ENCODE measurements at places on chromosomes 1 and 21.

DNA sequence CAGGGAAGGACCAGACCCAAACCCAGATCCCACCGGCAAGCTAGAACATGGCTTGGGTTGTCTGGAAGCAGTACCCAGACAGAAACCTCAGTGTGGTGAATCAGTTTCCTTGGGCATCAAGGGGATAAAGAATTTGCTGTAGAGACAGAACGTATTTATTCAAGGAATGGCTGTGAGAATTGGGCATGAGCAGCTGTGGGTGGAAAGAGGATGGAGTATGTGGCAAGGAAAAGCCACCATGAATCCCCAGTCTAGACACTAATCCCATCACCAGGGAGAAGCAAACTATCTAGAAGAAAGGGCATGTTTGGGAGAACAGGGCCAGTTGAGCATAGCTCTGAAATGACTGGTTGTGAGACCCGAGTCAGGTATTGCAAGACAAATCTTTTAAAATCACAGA, 109.2 kb downstream of the TOMM20 start:
- DNase-seq: no peak

GRCh38 chr1:108000620-108001111, 35.7 kb upstream of the VAV3 start:
- no peak for DNase-seq

DNA sequence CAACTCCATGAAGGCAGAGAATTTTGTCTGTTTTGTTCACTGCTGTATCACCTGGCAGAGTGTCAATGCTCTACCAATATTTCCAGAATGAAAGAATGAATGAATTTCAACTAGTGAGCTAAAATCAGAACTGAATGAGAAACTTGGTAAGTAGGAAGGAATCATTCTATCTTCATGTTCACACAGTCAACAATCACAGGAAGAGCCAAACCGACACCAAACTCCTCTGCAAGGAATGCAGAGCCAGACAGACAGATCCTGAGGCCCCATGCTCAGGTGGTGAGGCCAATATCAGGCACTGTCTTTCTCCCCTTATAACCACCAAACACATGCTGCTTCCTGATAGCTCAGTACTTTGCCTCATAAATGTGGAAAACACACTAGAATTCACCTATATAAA, 139.1 kb downstream of the SLC45A1 start:
- no peak for DNase-seq

GRCh38 chr1:73333847-73334503, 864.0 kb downstream of the LRRIQ3 start:
- DNase-seq: no peak

DNA sequence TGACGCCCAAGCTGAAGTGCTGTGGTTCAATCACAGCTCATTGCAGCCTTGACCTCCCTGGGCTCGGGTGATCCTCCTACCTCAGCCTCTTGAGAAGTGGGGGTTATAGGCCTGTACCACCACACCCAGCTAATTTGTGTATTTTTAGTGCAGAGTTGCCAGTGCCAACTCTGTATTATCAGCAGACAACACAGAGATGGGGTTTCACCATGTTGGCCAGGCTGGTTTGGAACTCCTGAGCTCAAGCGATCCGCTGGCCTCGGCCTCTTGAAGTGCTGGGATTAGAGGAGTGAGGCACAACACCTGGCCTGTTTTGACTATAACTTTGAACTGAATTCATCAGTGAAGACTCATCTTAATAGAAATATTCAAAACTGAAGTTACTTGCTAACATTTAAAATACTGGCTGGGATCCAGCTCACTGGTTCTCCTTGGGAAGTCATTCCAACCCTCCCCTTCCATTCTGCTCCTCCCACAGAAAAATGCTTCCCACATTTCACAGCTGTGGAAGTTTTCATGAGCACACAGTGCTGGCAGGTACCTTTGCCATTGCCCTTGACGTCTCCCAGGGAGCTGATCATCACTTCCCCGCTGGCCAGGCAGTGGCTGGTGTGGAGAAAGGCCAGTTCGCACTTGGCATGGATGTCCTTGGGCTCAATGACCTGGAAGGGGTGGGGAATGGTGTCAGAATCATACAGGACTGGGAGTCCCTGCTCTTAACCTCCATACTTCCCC, 4.7 kb downstream of the SELENBP1 start:
- no peak for DNase-seq

GRCh38 chr1:9753121-9753531, 70.6 kb downstream of the CLSTN1 start:
- no peak for DNase-seq

- no peak for DNase-seq
These were observed 51.9 kb downstream of the RC3H1 start for GRCh38 chr1:173970252-173970651.

All from nephron progenitor cell (in vitro differentiated cells).